ENCODE measurements at places on chromosomes 2 and 18.
A peak's percentile ranks its signal among the peaks of the same experiment; 100 is the strongest.

- DNase-seq, result no peak
Observed at GRCh38 chr2:121627525-121628050, 21.7 kb downstream of the CLASP1 start.

- no peak for DNase-seq
Observed at GRCh38 chr2:232375164-232375563, 3.4 kb upstream of the ALPP start.

DNA sequence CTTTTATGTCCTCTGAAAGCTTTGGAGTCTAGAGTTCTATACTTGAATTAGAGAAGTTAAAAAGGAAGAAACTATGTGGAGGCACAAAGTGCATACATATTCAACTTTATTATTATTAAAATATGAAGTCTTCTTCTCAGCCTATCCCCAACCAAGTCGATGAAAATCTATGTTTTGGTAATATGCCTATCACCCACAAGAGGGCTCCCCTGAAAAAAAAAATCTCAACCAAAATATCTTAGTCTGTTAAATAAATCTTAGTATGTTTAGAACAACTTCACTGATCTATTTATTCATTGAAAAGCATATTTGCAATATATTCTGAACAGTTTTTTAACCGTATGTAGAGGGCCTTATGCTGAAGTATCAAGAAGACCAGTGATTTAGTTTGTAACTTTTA is 804.5 kb downstream of the TDRD15 start:
- no peak for DNase-seq

GRCh38 chr2:187617905-187618304 is 63.7 kb upstream of the TFPI start:
- no peak for DNase-seq

DNA sequence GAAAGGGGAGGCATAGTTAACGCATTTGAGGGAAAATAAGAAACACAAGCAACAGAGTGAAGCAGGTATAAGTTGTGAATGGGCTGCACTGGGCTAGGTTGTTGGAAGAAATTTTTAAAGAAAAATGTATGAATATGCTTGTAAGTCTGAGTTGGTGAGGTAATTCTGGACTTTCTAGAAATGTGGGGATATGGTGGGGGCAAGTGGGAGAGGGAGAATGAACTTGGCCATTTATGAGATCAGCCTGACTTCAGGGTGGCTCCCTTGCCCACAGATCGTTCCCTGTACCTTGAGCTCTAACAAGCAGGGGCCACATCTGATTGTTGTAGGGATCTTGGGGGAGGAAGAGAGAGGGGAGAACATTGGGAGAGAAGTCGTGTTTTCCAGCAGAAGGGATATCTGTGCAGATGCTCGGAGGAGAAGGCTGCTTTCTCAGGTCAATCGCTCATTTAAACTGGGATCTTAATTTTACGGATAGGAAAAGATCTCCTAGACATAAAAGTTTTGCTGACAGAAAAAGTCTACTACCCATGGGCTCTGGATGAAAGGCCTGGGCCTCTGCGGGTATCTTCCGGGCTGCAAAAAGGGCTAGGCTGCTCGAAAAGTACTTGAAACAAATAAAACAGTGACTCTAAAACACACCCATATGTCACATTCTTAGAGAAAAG is 42.5 kb upstream of the FZD5 start:
- no peak for DNase-seq

DNA sequence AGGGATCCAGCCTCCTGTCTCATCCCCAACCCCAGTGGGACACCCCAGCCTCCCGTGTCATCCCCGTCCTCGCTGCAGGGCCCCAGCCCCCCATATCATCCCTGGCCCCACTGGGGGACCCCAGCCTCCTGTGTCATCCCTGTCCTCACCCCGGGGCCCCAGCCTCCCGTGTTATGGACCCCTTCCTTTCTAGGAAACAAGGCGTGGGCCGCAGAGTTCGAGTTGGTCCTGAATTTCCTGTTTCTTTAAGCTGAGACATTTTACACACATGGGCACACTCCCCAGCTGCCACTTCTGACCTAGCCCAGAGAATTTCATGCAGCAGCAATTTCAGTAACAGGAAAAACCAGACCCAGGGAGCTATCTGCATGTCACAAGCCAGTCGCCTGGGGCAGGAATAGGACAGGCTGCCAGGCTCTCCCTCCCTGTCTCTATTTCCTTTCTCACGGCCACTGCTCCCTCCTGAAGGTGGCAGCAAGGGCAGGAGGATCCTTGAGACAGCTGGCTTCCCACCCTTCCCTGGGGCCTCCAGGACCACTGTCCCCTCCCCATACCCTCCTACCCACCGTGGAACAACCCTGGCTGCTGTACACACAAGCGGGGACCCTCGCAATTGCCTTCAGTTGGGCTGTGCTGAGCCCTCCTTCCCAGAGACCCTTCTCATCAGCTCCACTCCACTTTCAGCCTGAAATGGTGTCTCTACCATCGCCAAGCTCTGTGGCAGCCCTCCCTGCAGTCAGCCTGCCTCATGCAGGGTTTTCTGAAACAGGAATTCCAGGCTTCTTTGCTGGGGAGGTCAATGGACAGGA is 141.9 kb upstream of the ID2 start:
- DNase-seq, result no peak

GRCh38 chr18:402129-402528 is 98.4 kb downstream of the COLEC12 start:
- no peak for DNase-seq

DNA sequence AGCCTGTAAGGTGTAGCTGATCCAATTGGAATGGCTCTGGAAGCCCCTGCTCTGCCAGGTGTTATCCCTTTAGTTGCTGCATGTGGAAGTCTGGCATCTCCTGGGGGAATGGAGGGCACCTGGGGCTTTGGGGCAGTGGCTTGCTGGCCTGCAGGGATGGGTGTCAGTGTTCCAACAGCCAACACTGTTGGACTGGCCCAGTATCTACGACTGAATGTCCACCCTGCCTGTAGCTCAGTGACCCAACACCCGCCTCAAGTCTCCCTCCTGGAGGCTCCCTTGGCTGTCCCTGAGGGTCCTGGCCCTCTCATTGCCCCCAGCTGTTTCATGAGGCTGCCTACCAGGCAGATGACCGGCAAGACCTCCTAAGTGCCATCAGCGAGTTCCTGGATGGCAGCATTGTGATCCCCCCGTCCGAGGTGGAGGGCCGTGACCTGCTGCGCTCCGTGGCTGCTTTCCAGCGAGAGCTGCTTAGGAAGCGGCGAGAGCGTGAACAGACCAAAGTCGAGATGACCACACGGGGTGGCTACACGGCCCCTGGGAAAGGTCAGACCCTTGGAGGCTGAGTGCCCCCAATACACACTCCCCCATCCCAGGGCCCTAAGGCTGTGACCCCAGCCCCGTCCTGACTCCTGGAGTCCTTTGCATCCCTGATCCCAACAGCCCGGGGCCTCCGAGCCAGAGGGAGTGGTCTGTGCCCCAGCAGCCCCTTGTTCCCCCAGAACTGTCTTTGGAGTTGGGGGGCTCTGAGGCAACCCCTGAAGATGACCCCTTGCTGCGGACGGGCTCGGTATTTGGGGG is 7.7 kb downstream of the SLC4A3 start:
- no peak for DNase-seq

DNA sequence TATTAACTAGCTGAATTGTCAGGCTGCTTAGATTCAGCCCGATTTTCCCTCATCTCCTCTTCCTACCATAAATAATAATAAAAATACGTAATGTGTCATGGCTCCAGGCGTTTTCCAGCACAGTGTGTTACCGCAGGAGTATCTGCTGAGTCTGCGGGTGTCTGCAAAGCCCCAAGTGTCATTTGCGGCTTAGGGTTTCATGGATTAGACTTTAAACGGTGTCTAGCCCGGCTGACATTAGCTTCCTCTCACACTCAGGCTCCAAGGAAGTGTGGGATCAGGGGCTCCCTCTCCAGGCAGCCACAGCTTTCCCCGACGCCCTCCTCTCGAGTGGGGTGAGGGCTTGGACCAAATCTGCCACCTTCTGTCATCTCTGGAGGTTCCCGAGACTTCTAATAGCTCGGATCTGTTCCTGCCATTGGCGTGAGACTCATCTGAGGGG is 14.1 kb upstream of the HOXD1 start:
- no peak for DNase-seq

DNA sequence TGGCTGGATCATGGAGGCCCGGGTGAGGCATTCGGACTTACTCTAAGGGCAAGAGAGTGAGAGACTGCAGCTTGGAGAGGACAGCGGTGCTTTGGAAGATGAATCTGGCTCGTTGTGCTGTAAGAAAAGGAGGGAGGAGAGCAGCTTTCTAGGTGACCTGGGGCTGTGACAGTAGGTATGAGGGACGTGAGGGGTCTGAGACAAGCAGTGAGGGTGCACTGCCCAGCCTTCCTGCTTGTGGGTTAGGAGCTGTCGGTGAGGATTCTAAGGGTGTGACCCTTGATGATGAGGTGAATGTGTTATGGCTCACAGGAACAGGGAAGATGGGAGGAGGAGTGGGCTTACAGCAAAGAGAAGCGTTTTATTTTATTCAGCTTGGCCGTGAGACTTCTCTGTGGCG is 27.1 kb upstream of the RHOB start:
- DNase-seq, result no peak

DNA sequence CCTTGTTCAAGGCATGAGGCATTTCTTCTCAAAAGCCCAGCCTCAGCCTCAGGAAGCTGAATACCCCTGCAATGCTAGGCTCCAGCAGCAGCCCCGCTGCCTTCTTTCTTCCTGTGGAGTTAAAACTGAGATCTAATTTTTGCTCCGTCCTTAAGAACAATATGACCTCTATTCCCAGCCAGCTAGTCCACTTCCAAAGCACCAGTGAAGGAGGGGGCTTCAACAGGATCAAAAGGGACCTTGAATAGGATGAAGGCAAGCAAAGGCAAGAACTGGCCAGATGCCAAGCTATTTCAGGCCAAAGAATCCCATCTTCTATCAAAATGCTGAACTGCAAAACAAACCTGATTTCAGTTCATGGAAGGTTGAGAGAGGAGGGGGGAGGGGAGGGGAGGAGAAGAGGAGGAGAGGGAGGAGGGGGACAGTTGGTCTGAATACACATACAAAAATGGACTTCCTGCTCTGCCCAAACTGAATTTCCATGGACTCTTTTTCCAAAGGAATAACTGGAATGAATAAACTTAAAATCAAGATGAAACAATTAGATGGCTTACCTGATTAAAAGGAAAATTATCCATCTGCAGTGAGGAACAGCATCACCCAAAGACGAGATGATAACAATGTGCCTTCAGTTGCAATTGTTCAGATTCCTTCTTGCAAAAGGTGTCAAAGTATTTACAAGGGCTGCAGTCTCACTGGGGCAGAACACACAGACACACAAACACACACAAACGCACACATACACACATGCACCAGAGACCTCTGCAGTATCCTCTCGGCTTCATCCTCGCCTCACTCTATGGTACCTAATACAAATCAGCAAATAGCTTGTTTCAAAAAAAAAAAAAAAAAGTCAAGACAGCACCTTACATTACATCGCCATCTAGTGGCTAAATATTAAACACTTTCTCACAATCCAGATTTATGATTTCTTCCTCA is at the start of gene SCN1A:
Gene SCN1A (minus strand): TSS at position 804 of the 939 bp plus-strand sequence. CDS start 54,399 bp downstream, outside the sequence.
- peak; percentile 9 for DNase-seq

GRCh38 chr2:46837112-46837454 is 78.5 kb downstream of the MCFD2 start:
- no peak for DNase-seq

- no peak for DNase-seq
Observed at GRCh38 chr18:45218436-45218835, 396.8 kb upstream of the SLC14A2 start.

GRCh38 chr2:216791303-216791702 is 68.6 kb downstream of the TNP1 start:
- no peak for DNase-seq

- DNase-seq, result no peak
Observed at GRCh38 chr2:221641181-221641871, 69.2 kb upstream of the EPHA4 start.

DNA sequence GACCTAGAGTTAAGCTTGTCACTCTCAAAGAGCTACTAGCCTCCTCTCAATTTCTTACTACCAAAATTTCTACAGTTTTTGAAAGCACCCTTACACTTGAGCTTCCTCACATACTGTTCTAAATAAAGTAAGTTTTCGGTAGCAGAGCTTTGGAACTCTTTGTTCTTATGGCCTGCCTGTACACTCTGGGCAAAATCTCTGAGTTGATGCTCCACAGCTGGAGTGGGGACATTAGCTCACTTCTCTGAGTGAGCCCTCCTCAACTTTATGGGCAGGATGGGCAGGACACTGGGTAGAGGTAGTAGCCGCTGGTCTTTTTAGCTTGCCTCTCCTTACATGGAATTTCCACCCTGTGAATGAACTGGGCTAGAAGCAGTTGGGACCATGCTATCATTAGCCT is 127.8 kb downstream of the FAM210A start:
- DNase-seq, result no peak

DNA sequence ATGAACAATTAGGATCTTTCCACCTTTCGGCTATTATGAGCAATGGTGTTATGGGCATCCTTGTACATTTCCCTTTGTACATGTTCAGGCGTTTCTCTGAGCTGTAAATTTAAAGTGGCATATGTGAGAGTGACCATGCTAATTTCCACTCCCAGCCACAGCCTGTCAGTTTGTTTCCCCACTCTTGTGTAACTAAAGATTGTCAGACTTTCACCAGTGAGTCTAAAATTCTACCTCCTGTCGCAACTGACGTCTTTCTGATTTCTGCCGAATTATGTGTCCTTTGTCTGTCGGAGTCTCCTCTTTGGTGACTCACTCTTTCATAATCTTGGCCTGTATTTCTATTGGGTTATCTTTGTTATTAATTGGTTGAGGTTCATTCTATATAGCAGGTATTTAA is 50.7 kb downstream of the TRAPPC12 start:
- no peak for DNase-seq

DNA sequence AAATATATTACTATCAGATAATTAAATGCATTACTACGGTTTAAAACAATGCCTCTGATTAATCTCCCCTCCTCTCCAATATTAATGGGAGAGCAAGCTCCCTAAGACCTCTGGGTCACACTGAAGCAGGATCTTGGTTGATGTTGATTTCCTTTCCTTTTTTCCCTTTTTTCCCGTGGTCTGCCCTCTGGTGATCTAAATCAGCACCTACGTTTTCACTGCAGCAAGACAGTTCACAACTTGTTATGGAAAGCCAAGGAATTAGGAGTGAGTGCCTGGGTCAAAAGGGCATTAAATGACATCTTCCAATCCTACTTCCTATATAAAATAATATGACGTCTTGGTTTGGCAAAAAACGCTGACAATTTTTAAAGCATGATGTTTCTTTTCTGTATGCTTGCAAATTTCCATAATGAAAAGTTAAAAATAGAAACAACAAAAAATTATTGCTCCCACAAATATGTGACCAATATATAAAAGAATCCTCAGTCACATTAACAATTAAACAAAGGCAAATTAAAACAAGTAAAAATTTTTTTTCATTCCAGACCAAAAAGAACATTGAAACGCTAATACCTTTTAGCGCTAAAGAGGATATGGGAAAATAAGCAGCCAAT is 7.9 kb upstream of the CFAP36 start:
- no peak for DNase-seq
